ENCODE measurements at places on chromosomes 1 and 21. TPM values are rescaled to one million over a fixed set of nuclear protein-coding genes. Genes with fewer than 3 reads are reported as not detected.

The INKA2 gene
- 2.1 TPM for total RNA-seq

The INSRR gene
- total RNA-seq, result not detected

The GJA8 gene
- not detected for total RNA-seq

The SLC35F3 gene
- total RNA-seq, result not detected

The MFSD2A gene
- 30.3 TPM for total RNA-seq

DNA sequence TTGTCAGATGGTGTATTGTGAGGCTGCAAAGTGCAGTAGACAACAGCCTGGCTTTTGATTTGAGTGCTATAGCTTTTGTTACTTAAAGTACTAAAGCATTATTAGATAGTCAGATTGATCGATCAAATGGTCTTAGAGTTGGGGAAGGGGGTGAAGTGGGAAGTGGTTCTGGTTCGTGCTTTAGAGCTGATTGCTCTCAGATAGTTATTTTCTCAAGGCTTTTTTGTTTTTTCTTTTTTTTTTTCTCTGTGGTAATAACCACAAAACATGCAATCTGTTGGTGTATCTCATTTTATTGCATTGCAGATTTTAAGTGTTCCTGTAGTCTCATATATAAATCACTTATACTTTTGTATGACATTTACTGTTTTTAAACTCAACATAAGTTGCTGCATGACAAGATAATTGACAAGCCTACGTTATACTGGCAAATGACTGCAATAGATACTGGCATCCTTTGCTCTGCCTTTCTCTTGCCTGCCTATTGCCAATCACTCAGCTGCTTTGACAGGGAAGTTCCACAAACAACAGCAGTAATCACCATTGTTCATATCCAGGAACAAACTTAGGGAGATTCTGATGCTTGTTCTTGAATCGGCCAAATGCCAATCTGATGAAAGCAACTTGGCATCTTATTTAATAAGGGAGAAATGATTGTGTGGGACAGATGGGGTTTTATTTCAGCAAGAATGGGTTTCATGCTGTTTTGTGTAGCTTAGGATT lies 125.0 kb upstream of the B3GALT2 start:
- H3K4me3 ChIP-seq, result no peak overlapping the region
- H3K36me3 ChIP-seq, result no peaks in the 10 kb centered on the region
- H3K4me1 ChIP-seq, result no peaks in the 10 kb centered on the region

- peaks cover 54% of the 10 kb centered on the region for H3K27me3 ChIP-seq
- no peak overlapping the region for H3K27ac ChIP-seq
- H3K36me3 ChIP-seq, result no peaks in the 10 kb centered on the region
- no peak for DNase-seq
These were observed 488 bp upstream of the ADAMTS1 start for GRCh38 chr21:26845759-26846035.

- no peaks in the 10 kb centered on the region for H3K4me1 ChIP-seq
- no peak overlapping the region for H3K27ac ChIP-seq
- peaks cover 6% of the 10 kb centered on the region for H3K27me3 ChIP-seq
- H3K4me3 ChIP-seq, result no peak overlapping the region
These were observed 19.7 kb downstream of the NFIA start for GRCh38 chr1:61102041-61102440.

- no peaks in the 10 kb centered on the region for H3K36me3 ChIP-seq
- H3K27me3 ChIP-seq, result peaks cover 43% of the 10 kb centered on the region
- no peak for DNase-seq
- H3K4me1 ChIP-seq, result peaks cover 16% of the 10 kb centered on the region
These were observed 1.9 kb downstream of the GIPC2 start for GRCh38 chr1:78047631-78048030.

- H3K27me3 ChIP-seq, result no peaks in the 10 kb centered on the region
- H3K27ac ChIP-seq, result no peak overlapping the region
- no peak overlapping the region for H3K4me3 ChIP-seq
- H3K36me3 ChIP-seq, result no peaks in the 10 kb centered on the region
- H3K4me1 ChIP-seq, result peaks cover 9% of the 10 kb centered on the region
These were observed 11.3 kb upstream of the MRPL55 start for GRCh38 chr1:228120351-228120750.

DNA sequence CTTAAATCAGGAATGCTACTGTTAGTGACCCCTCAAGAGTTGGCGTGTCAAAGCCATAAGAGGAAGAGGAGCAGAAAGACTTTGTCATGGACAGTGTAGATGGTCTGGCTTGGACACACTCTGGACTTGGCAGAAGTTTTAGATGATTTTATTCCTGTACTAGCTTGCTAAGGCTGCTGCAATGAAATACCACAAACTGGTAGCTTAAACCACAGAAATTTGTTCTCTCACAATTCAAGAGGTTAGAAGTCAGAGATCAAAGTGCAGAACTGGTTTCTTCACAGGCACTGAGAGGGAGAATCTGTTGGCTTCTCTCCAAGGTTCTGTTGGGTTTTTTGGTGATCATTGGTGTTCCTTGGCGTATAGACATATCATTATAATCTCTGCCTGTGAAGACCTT lies 869.8 kb upstream of the B3GALT2 start:
- DNase-seq, result no peak
- H3K27ac ChIP-seq, result no peak overlapping the region
- H3K36me3 ChIP-seq, result no peaks in the 10 kb centered on the region
- H3K27me3 ChIP-seq, result no peaks in the 10 kb centered on the region

GRCh38 chr1:3883194-3883925 lies 16.7 kb downstream of the C1orf174 start:
- peaks cover 75% of the 10 kb centered on the region for H3K36me3 ChIP-seq
- H3K4me1 ChIP-seq, result no peaks in the 10 kb centered on the region
- no peak for DNase-seq
- H3K27ac ChIP-seq, result no peak overlapping the region
- H3K27me3 ChIP-seq, result no peaks in the 10 kb centered on the region

DNA sequence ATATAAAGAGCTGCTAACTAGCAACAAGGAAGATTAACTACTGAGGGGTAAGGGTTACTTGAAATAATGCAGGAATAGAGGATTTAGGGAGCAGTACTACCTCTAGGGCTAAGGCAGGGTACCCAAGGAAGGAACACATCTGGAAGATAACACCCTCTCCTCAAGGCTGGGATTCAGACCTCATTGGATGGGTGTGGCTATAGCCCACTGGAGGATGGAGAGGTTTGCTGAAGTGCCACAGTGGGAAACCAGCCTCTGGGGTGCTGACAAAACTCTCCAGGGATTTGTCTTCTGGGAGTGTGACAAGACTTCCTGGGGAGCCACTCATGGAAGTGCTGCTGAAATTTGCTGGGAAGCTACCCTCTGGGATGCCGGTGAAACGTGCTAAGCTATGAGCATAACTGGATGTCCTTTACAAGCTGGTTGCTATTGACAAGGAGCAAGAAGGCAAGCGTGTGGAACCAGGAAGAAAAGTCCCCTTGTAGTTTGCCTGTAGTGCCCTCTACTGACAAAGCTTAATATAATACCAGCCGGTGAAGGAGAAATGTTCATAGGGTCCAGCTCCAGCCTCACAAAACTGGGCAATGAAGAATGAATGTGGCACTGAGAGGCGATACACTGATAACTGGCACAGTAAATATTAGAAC lies 122.8 kb upstream of the USP24 start:
- DNase-seq, result no peak
- no peaks in the 10 kb centered on the region for H3K36me3 ChIP-seq
- no peak overlapping the region for H3K4me3 ChIP-seq
- peaks cover 6% of the 10 kb centered on the region for H3K27me3 ChIP-seq
- H3K27ac ChIP-seq, result peak overlapping the region; percentile 12
- peaks cover 9% of the 10 kb centered on the region for H3K4me1 ChIP-seq

DNA sequence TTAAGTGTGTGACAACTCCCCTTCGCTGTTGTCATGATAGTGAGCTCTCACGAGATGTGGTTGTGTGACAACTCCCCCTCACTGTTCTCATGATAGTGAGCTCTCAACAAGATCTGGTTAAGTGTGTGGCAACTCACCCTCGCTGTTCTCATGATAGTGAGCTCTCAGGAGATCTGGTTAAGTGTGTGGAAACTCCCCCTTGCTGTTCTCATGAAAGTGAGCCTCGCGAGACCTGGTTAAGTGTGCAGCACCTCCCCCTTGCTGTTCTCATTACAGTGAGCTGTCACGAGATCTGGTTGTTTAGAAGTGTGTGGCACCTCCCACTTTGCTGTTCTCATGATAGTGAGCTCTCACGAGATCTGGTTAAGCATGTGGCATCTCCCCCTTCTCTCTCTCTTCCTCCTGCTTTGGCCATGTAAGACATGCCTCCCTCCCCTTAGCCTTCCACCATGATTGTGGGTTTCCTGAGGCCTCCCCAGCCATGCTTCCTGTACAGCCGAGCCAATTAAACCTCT lies 25.1 kb upstream of the LSS start:
- peaks cover 49% of the 10 kb centered on the region for H3K4me1 ChIP-seq
- peak overlapping the region; percentile 85 for H3K27ac ChIP-seq
- H3K36me3 ChIP-seq, result peaks cover 91% of the 10 kb centered on the region
- no peaks in the 10 kb centered on the region for H3K27me3 ChIP-seq
- H3K4me3 ChIP-seq, result peak overlapping the region; percentile 62

DNA sequence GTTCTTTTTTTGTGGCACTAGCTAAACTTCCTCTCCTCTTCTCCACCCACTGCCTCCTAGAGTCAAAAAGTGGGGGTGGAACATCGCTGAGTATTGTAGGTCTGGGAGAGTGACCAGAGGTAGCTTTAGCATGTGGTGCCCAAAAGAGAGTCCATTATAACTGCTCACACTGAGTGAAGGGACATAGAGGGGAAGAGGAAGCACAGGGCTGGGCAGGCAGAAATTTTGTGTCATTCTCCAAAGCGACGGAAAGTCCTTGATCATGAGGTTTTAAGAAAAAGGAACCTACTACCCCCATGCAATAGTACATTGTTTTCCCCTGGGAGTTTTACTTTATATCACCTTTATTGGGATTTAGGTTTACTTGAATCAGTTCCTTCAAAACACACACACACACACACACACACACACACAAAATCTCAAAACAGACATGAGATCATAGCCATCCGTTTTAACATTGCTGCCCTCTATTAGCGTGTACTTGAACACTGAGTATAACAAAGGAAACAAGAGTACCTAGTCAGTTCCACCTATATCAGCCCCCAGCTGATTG lies 4.1 kb downstream of the CD84 start:
- peak; percentile 28 for DNase-seq
- peaks cover 95% of the 10 kb centered on the region for H3K4me1 ChIP-seq
- H3K27ac ChIP-seq, result peak overlapping the region; percentile 91
- peaks cover 45% of the 10 kb centered on the region for H3K36me3 ChIP-seq

DNA sequence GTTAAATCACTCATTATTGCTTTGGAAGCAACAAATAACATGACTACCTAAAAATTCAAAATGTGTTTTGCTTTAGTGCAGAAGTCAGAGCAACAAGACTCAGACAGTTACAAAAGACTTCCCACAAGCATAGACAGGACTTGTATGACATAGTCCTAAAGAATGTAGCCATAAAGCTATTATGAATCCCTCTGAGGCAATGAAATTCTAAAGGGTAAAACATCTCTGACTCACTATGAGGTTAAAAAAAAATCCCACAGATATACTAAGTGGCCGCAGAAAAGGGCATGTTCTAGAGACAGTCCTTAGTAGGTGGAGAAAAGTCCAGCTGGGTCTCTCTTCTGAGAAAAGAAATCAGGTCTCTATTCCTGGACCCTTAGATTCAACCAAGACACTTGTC lies 4.9 kb downstream of the PRKAB2 start:
- H3K27ac ChIP-seq, result no peak overlapping the region
- no peak for DNase-seq
- H3K27me3 ChIP-seq, result no peaks in the 10 kb centered on the region
- peaks cover 14% of the 10 kb centered on the region for H3K4me1 ChIP-seq
- no peak overlapping the region for H3K4me3 ChIP-seq
- H3K36me3 ChIP-seq, result peaks cover 46% of the 10 kb centered on the region

- no peak for DNase-seq
- no peak overlapping the region for H3K4me3 ChIP-seq
- H3K4me1 ChIP-seq, result peaks cover 66% of the 10 kb centered on the region
- peak overlapping the region; percentile 59 for H3K27ac ChIP-seq
- H3K36me3 ChIP-seq, result peaks cover 55% of the 10 kb centered on the region
These were observed 7.4 kb downstream of the KYAT3 start for GRCh38 chr1:88985032-88985431.

DNA sequence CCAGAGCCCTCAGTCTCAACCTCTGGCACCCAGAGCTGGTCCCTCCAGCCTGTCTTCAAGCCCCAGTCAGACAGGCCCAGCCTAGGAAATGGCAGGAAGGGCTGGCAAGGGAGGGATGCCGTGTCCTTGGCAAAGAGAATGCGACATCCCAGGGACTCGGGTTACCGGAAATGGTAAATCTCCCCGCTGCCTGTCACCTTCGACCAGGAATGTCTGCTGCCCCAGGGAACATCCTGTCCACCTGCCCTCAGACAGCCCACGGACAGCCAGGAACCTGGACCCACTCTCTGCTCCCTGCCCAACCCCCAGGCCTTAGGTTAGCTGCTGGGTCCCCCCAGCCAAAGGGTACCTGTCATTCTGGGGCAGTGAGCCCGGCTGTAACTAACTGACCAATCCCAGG lies 23.9 kb downstream of the HSPG2 start:
- no peak overlapping the region for H3K27ac ChIP-seq
- H3K4me3 ChIP-seq, result no peak overlapping the region
- no peak for DNase-seq
- no peaks in the 10 kb centered on the region for H3K27me3 ChIP-seq

- peaks cover 34% of the 10 kb centered on the region for H3K36me3 ChIP-seq
- H3K27ac ChIP-seq, result peak overlapping the region; percentile 98
- H3K4me1 ChIP-seq, result peaks cover 32% of the 10 kb centered on the region
- no peaks in the 10 kb centered on the region for H3K27me3 ChIP-seq
These were observed 657 bp upstream of the HNRNPU start for GRCh38 chr1:244865028-244865371.

DNA sequence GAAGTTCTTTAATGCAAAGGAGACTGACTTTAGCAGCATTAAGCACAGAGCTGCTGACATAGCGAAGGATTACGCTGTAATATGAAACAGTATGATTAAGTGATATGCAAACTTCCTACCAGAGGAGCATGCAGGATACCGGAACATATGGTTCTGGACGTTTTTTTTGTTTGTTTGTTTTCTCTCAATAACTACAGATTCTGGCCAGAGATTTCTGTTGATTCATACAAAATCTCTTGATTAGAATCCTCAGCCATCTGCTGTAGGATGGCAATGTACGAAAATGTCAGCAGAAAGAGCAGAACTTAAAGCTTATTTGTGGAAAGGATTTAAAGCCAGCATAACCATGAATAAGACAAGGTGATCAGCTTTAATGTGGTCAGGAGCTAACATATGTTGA lies 970.7 kb downstream of the KCNT2 start:
- no peak overlapping the region for H3K27ac ChIP-seq
- no peak for DNase-seq
- H3K36me3 ChIP-seq, result no peaks in the 10 kb centered on the region
- H3K4me1 ChIP-seq, result no peaks in the 10 kb centered on the region
- no peak overlapping the region for H3K4me3 ChIP-seq
- H3K27me3 ChIP-seq, result no peaks in the 10 kb centered on the region

GRCh38 chr1:8094481-8095241 lies 68.6 kb upstream of the ERRFI1 start:
- DNase-seq, result no peak
- H3K4me3 ChIP-seq, result no peak overlapping the region
- H3K27me3 ChIP-seq, result peaks cover 19% of the 10 kb centered on the region
- H3K4me1 ChIP-seq, result peaks cover 5% of the 10 kb centered on the region

DNA sequence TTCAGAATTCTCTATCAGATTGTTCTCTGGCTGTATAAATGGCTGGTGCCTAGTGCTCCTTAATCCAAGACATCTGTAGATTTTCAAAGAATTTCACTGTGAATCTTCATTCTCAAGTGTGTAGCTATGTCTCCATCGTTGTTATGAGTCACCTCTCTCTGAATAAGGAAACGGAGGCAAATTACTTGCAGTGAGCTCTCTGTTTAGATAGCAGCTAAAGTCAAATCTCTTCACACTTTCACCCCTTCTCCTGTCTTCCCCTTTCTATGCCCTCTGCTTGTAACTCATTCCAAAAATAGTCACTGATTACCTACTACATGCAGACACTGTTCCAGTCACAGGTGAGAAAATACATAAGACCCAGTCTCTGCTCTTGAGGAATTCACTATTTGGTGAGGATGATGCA lies 39.7 kb downstream of the CHML start:
- no peak for DNase-seq
- peaks cover 74% of the 10 kb centered on the region for H3K4me1 ChIP-seq
- H3K27me3 ChIP-seq, result no peaks in the 10 kb centered on the region
- H3K4me3 ChIP-seq, result peak overlapping the region; percentile 9
- H3K27ac ChIP-seq, result peak overlapping the region; percentile 78

Data from activated B cell treated with CpG ODN at 0.5 μM for 24 hours (primary cell).